ENCODE measurements at places on chromosomes 2 and 18.

GRCh38 chr2:228927028-228928010, 343.8 kb downstream of the PID1 start:
- peak; percentile 34 for DNase-seq

GRCh38 chr2:219961947-219962498, 334.6 kb downstream of the SLC4A3 start:
- DNase-seq, result no peak

DNA sequence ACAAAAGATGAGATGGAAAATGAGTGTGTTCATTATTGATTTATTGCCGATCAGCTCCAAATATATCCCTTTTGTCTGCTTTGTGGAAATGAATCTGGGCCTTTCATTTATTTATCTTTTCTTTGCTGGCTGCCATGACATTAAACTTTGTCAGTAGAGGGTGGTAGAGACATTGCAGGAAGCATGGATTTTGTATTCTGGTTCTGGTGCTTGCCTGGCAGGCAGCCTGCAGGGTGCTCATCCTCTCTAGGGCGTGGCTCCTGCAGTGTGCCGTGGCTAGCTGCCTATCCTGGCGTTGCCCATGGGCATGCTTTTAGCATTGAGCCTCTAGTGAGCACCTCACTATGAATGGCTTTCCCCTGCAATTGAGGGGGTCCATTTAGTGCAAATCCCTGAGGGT, 593.1 kb downstream of the RNF144A start:
- peak; percentile 34 for DNase-seq

- DNase-seq, result no peak
Measured at GRCh38 chr2:43407935-43408334, 181.5 kb upstream of the ZFP36L2 start.

GRCh38 chr2:70354264-70354949, 52.5 kb upstream of the FAM136A start:
- DNase-seq, result peak; percentile 64
